Activated CD8-positive, alpha-beta memory T cell treated with anti-CD3 and anti-CD28 coated beads, Interleukin-2, amount 50 U/mL, for 4 hours (primary cell): ENCODE measurements at places on chromosomes 2 and 18.
A peak's percentile ranks its signal among the peaks of the same experiment; 100 is the strongest.

- DNase-seq, result no peak
These were observed 151.0 kb downstream of the TMEM17 start for GRCh38 chr2:62354771-62355561.

DNA sequence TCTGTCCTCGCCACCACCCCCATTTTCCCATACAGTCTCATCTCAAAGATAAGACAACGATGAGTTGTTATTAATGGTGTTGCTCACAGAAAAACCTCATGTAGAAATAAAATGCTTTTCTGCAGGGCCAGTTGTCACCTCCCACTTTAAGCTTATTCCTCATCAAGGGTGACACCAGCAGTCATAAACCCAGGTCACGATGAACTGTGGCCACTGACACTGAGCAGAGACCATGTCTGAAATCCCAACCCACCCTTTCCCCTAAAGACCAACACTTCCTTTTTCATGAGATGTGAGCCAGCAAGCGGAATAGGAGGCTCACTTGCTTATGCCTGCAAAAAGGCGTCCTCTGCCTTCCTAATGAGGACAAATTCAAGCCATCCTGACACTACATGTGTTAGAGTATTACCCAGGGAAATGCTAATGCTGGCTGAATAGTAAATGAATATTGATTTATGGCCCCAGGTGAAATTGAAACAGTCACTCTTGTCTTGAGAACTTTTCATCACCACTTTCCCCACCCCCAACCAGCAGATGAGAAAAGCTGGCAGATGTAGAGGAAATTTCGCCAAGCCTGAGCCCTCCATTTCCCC is 228.4 kb downstream of the MGAT5 start:
- no peak for DNase-seq

DNA sequence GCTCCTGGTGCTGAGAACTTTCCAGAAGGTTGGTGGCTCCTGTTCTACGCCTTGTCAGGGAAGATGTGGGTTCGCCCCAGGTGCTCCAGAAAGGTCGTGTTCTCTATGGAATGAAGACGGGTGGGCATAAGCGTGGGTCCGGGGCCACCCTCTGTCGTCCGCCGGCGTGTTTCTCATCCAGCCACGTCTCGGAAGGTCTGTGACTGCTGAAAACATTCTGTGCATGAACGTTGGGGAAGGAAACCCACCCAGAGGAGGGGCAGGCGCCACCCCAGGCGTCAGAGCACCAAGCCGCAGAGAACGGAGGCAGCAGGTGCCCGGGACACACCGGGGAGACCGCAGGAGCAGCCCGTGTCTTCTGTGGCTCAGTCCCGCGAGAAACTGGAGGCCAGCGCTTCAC is 118.2 kb downstream of the RTP5 start:
- no peak for DNase-seq

- no peak for DNase-seq
These were observed 109.8 kb downstream of the STK39 start for GRCh38 chr2:168137510-168138180.

- DNase-seq, result no peak
These were observed 1.8 kb upstream of the EVA1A start for GRCh38 chr2:75562513-75562864.

DNA sequence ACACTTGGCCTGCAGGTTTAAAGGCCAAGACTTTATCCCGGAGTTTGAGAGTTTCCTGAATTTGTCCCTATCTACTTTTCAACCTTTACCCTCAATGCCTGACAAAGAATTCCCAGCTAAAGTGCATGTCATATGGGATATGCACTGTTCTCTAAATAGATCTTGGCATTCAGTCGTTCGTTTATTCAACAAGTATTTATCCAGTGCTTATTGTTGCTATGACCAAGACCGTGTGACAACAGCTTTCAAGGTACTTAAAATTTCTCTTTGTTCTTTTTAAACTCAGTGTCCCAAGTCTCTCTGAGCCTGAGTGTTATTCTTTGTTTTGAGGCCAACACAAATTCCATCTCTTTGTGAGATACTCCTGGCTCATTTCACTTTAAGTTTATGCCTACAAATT is 133.4 kb downstream of the RGPD3 start:
- no peak for DNase-seq

DNA sequence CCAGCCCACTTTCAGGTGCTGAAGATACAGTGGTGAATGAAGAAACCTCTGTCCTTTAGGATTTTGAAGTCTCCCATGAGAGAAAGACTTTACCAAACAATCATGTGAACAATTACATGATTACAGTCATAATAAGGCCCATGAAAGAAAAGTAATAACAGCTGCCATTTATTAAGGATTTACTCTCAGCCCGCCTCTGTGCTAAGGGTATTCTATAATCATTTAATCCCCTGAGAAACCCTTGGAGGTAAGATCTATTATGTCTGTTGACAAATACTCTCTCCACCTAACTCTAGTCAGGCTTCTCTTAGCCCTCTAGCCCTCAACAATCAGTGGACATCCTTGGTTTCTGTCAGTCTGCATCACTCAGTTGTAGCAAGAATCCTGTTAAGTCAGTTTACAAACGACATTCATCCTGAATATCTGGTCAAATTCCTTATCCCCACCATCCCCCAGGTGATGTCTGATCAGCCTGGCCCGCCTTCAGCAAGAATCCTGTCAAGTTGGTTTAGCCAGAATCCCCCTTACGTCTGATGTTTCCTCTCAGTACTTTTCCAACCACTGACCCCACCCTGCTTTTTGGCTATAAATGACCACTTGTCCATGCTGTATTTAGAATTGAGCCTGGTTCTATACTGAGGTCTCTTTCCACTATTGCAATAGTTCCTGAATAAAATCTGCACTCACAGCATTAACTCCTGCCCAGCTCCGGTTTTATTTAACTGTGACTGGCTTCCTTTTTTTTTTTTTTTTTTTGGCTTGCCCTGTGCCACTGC is 12.2 kb upstream of the SOCS6 start:
- DNase-seq, result no peak

DNA sequence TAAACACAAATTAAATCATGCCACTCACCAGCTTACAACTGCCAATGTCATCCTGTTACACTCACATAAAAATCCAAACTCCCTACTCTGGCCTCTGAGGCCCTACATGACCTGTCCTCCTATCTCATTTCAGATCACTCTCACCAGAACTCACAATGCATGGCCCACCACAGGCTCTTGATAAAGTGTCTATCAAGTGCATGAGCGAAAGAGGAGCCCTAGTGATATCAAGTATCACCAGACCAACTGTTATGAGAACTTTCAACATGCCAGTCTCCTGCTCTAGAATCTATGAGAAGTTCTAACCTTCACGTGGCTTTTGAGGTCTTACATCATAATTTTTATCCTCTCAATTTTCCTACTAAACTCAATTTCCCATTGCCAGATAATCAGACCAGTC is 76.4 kb upstream of the CD226 start:
- DNase-seq, result no peak

DNA sequence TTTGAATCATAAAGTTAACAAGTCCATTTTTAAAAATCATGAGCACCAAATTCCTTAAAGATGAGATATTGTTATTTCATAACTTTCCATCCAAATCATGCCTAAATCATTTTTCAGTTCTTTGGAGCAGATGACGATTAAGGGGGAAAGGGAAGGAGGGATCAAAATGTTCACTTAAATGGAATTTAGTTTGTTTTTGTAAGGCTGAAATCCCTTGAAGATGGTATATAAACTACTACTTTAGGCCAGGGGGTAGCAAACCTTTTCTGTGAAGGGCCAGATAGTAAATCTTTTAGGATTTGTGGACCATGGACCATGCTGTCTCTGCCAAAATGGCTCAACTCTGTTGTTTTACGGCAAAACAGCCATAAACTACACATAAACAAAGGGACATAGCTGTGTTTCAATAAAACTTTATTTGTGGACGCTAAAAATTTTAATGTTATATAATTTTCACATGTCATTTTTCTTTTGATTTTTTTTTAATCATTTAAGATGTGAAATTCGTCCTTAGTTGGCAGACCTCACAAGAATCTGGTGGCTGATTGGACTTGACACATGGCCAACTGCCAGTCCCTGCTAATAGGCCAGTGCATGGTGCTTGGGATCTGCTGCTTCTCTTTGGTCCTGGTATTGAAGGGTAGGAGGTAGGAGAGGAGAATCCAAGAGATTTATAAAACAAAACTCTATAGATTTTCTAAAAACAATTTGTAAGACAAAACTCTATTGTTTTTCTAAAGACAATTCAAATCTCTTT is 52.0 kb upstream of the RTN4 start:
- no peak for DNase-seq

GRCh38 chr2:123696021-123696420 is 329.1 kb upstream of the CNTNAP5 start:
- no peak for DNase-seq

DNA sequence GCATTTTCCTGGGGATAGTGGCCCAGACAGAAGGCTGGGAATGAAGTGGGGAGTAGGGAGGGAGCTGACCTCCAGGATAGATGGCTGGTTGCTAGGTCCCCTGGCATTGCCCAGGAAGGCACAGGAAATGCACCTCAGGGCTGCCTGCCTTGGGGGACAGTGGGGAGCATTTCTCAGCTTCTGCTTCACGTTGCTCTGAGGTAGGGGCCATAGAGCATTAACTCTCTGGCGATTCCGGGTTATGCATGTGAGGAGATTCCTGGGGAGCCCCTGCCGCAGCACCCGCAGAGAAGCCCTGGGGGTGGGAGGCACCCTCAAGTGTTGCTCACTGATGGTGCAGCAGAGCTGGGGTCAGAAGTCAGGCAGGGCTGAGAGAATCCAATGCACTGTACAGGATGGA is 256.5 kb downstream of the CYP26B1 start:
- no peak for DNase-seq

DNA sequence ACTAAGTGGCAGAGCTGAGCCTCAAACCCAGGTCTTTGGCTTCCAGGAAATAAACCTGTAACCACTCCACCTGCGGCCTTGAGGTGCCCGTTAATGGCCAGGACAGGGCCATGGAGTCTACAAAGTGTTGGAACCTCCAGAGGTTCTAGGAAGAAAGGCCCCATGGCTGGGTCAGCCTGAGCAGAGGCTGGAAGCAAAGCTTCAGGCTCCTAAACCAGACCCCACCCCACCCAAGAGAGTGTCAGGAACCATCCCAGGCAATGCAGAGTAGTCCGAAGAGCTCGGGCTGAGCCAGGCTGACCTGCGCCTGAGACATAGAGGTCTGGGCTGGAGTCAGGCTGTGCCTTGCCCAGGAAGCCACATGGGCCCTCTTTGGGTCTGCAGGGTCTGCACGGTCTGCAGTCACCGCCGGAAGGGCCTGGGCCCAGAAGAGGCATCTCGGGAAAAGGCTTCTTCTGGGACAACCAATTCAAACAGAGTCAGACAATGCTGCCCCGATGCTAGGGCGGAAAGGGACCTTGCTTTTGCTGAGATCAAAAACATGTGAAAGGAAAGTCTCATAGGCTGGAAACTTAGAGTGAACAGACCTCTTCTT is 6.4 kb downstream of the CIB4 start:
- DNase-seq, result peak; percentile 8

DNA sequence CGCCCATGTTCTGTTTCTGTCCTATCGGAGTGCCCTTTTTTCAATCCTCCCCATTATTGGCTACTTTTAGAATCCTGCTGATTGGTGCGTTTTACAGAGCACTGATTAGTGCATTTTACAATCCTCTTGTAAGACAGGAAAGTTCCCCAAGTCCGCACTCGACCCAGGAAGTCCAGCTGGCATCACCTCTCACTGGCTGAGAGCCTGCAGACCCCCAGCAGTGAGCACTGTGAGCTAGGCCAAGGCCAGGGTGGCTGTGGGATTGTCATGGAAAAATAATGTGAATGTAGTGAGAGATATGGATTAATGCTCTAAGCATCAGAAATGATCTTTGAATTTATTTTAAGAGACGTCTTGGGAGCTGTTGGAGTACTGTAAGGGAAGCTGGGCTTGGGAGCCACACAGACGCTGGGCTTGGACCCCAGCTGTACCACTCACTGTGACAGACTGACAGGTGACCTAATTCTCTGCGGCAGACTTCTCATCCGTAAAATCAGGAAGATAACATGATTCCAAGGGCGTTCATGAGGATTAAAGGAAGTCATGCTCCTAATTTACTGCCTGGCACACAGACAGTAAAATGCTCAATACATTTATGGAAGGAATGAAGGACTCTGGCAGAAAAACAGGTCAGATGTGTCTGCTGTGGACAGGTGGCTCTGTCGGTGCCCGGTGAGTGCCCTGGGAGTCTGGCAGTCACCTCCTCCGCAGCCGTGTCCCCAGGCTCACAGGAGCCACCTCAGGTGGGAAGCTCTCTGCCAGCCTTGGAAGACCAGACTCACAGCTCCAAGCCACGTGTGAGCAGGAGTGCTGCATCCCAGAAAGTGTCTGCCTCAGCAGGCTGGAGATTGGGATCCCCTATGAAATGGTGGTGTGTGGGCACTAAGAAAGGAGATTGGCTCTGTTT is 105.5 kb downstream of the FAM168B start:
- no peak for DNase-seq

DNA sequence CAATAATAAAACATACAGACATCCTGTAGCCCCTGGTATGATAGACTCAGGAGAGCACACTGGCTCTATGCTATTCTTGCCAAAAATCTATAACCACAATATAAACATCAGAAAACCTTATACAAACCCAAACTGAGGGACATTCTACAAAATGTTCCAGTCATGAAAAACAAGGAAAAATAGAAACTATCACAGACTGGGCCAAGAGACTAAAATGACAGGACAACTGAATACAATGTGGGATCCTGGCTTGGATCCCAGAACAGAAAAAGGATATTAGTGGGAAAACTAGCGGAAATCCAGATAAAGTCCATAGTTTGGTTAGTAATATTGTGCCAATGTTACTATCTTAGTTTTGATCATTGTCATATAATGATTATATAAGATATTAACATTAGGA is 29.6 kb upstream of the EPAS1 start:
- DNase-seq, result no peak

- peak; percentile 44 for DNase-seq
These were observed 50.2 kb upstream of the SIGLEC15 start for GRCh38 chr18:45775241-45775676.

GRCh38 chr2:11582862-11583752 is 49.3 kb downstream of the GREB1 start:
- peak; percentile 53 for DNase-seq

DNA sequence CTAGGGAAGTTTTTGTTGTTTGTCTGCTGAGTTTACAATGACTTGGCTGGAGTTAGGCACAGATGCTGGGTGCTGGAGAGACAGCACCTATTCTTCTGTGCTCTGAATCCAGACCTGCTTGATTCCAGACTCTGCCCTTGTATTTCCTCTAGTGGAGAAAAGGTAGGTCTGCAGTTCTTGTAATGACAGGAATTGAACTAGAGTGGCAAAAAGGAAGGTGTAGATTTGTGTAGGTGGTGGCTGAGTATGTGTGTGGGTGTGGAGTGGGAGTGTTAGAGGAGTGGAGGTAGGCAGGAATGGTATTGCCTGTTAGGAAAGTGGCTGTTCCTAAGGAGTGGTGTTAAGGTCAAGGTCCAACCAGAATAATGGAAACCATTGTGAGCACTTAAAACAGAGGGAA is 71.9 kb upstream of the LYPD6 start:
- DNase-seq, result no peak

GRCh38 chr2:228140934-228141528 is 40.5 kb downstream of the SPHKAP start:
- no peak for DNase-seq
